ENCODE measurements at places on chromosomes 3 and 15. TPM values are rescaled to one million over a fixed set of nuclear protein-coding genes. Genes with fewer than 3 reads are reported as not detected.

- no peak for DNase-seq
Measured at GRCh38 chr3:196334982-196335381, 3.2 kb downstream of the TM4SF19 start.

Gene KIF15
- total RNA-seq = 43.4 TPM

Gene OSTN
- total RNA-seq = under 0.01 TPM

Gene CCDC191
- total RNA-seq = 2.5 TPM

DNA sequence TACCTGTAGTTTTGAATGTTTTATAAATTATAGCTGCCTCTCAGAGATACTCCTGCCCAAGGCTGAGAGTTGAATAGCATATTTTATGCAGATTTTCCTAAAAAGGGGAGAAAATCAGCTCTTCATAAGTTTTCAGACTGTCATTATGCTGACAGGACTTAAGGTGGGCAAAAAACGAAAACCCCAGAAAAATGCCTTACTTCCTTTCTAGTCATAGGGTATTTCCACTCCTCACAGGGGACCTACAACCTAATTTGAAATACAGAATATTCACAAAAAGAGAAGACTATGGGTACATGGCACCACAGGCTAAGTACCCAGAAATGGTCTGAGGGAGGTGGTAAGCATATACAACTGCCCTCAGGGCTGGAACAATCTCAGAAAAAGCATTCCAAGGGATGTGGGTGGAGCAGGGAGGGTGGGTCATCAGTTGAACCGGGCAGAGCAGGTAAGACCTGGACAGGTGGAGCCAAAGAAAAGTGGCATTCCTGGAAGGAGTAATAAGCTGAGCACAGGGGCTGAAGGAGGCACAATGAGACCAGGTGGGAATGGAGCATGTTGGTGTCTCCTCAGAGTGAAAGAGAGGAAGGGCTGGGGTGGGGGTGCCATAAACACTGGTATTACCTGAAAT lies 10.6 kb upstream of the OXSR1 start:
- DNase-seq = no peak

- DNase-seq = no peak
Measured at GRCh38 chr15:77455696-77456321, 35.1 kb downstream of the HMG20A start.

Gene EPHB3
- 1.3 TPM for total RNA-seq
